ENCODE measurements at places on chromosomes 5 and 9. TPM values are rescaled to one million over a fixed set of nuclear protein-coding genes. Genes with fewer than 3 reads are reported as not detected.

DNA sequence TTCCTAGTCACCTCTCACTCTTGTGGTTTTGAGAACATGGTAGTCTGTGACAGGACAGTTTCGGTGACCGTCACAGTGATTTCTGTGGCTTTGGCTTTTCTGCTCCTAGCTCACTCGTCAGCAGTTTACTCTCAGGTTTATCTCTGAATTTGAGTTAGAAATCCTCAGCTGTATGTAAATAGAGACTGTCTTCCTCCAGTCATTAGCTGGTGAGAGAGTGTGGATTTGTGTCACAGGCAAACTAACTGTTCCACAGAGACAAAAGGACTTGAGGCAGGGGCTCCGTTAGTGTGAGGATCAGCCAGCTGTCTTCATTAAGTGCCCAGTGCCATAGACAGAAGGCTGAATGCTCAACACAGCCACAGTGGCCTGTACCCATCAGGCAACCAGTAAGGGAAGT is 131.4 kb downstream of the CD180 start:
- no peak for DNase-seq
- no peaks in the 10 kb centered on the region for H3K36me3 ChIP-seq
- H3K4me1 ChIP-seq = no peaks in the 10 kb centered on the region
- no peak overlapping the region for H3K4me3 ChIP-seq
- no peak overlapping the region for H3K27ac ChIP-seq

DNA sequence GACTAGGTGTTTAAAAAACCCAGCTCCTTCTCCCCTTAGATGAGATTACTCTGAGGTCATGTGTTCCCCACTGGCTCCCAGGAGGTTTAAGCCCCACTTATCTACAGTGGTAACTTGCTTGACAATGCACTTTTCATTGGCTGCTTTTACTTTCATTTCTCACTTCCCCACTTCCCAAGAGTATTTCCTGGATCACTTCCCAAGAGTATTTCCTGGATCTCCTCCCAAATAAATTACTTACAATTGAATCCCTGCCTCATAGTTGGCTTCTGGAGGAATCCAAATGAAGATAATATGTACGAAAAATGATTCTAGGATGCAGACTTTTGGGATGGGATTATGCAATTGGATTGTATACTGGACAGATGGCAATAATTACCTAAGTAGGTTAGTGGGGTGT is 47.1 kb upstream of the CHSY3 start:
- no peaks in the 10 kb centered on the region for H3K36me3 ChIP-seq
- H3K27ac ChIP-seq = no peak overlapping the region
- H3K4me3 ChIP-seq = no peak overlapping the region
- no peaks in the 10 kb centered on the region for H3K27me3 ChIP-seq
- no peak for DNase-seq

- DNase-seq = no peak
- no peak overlapping the region for H3K27ac ChIP-seq
- H3K36me3 ChIP-seq = peaks cover 5% of the 10 kb centered on the region
- peak overlapping the region; percentile 12 for H3K4me3 ChIP-seq
- H3K4me1 ChIP-seq = peaks cover 38% of the 10 kb centered on the region
These were observed 4.8 kb upstream of the CEL start for GRCh38 chr9:133057006-133057405.

The IFNE gene
- total RNA-seq = 0.15 TPM

- no peak overlapping the region for H3K4me3 ChIP-seq
- no peaks in the 10 kb centered on the region for H3K36me3 ChIP-seq
- peaks cover 7% of the 10 kb centered on the region for H3K4me1 ChIP-seq
These were observed 103.3 kb downstream of the ZNF354C start for GRCh38 chr5:179163236-179164155.

GRCh38 chr9:504921-505740 is 290.5 kb downstream of the DOCK8 start:
- peaks cover 10% of the 10 kb centered on the region for H3K4me1 ChIP-seq
- H3K4me3 ChIP-seq = peak overlapping the region; percentile 39
- no peaks in the 10 kb centered on the region for H3K36me3 ChIP-seq
- H3K27me3 ChIP-seq = peaks cover 3% of the 10 kb centered on the region
- DNase-seq = no peak

DNA sequence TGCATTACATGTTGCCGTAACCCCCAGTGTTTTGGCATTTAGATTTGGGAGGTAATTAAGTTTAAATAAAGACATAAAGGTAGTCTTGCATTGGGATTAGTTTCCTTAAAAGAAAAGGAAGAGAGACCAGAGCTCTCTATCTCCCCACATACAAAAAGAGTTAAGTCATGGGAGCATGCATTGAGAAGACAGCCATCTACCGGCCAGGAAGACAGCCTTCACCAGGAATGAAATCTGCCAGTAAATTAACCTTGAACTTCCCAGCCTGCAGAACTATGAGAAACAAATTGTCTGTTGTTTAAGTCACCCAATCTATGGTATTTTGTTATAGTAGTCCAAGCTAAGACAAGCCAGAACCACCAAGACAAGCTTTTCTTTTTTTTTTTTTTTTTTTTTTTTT is 567.0 kb upstream of the CDH18 start:
- DNase-seq = no peak
- no peaks in the 10 kb centered on the region for H3K36me3 ChIP-seq
- H3K27ac ChIP-seq = no peak overlapping the region
- H3K27me3 ChIP-seq = no peaks in the 10 kb centered on the region
- H3K4me1 ChIP-seq = no peaks in the 10 kb centered on the region

DNA sequence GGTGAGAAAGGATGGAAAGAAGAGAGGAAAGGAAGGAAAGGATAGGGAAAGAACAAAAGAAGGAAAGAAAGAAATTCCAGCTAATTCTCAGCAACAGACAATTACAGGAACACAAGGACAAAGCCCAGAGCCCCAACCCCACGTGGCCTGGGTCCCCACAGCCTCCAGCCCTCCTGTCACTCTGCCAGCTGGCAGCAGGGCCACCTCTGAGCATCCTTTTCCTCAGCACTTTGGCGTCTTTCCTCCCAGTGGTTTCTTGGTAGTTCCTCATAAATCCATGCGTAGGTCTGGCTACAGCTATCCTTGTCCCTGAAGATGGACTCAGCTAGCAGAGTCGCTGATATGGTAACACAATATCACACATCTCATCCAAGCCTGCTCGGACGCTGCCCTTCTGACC is 28.3 kb downstream of the ADAMTS2 start:
- H3K27ac ChIP-seq = no peak overlapping the region
- no peak for DNase-seq
- H3K36me3 ChIP-seq = no peaks in the 10 kb centered on the region
- no peaks in the 10 kb centered on the region for H3K4me1 ChIP-seq
- no peaks in the 10 kb centered on the region for H3K27me3 ChIP-seq

- H3K27ac ChIP-seq = no peak overlapping the region
- H3K27me3 ChIP-seq = no peaks in the 10 kb centered on the region
- no peak overlapping the region for H3K4me3 ChIP-seq
- DNase-seq = no peak
- peaks cover 12% of the 10 kb centered on the region for H3K4me1 ChIP-seq
These were observed 96.6 kb downstream of the RGS3 start for GRCh38 chr9:113559834-113560800.

DNA sequence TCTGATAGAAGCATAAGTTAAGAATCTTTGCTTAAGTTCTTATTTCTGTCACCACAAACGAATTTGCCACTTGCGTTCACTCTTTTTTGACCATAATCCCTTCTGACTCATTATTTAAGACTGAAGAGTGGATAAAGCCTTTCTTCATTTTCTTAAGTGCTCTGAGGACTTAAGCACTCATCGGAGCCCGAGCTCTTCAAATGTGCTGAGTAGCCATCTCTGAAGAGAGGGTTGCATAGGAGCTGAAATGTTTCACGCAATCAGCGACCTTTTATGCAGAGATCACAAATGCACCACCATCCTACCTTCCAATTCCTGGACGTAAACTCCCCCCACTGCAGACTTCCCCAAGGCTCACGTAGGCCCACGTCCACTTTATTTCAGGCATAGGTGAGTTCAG is 699.2 kb downstream of the IRX1 start:
- no peak overlapping the region for H3K27ac ChIP-seq
- H3K4me3 ChIP-seq = no peak overlapping the region
- no peak for DNase-seq
- H3K36me3 ChIP-seq = no peaks in the 10 kb centered on the region
- no peaks in the 10 kb centered on the region for H3K4me1 ChIP-seq

GRCh38 chr9:114914139-114914538 is 16.3 kb downstream of the TNFSF8 start:
- peaks cover 39% of the 10 kb centered on the region for H3K4me1 ChIP-seq
- no peak overlapping the region for H3K27ac ChIP-seq
- no peak overlapping the region for H3K4me3 ChIP-seq
- no peak for DNase-seq

GRCh38 chr5:120053841-120054240 is 410.3 kb upstream of the PRR16 start:
- no peak overlapping the region for H3K4me3 ChIP-seq
- no peak for DNase-seq
- H3K36me3 ChIP-seq = no peaks in the 10 kb centered on the region
- no peaks in the 10 kb centered on the region for H3K27me3 ChIP-seq
- H3K27ac ChIP-seq = no peak overlapping the region

- no peak for DNase-seq
- H3K36me3 ChIP-seq = no peaks in the 10 kb centered on the region
- no peak overlapping the region for H3K4me3 ChIP-seq
- no peak overlapping the region for H3K27ac ChIP-seq
- H3K4me1 ChIP-seq = no peaks in the 10 kb centered on the region
These were observed 26.6 kb downstream of the LHX6 start for GRCh38 chr9:122202111-122202510.

GRCh38 chr5:80034962-80035821 is at the start of gene THBS4:
THBS4 (plus strand) TSS chr5:80035348; CDS start chr5:80035538, 190 bp downstream.
- peaks cover 29% of the 10 kb centered on the region for H3K27me3 ChIP-seq
- no peak within 1 kb of the TSS for H3K27ac ChIP-seq
- no peaks in the 10 kb centered on the region for H3K4me1 ChIP-seq
- DNase-seq = no peak
- H3K36me3 ChIP-seq = no peaks in the 10 kb centered on the region

DNA sequence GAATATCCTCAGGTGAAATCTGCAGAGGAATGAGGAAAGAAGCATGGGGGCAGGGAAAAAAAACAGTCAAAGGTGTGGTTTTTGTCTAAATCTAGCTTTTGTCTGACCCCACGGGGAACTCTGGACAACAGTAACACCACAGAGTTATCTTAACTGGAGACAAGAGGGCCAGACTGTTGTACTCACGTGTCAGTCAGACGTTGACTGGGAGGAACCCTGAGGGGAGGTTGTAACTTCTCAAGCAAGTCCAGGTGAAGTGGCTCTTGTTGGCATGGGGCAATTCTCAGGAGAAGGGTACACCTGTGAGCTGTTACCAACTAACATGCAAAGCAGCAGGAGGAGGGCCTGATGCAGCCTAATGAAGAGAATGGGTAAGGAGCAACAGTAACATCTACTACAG is 44.1 kb upstream of the SHISAL2B start:
- H3K27ac ChIP-seq = no peak overlapping the region
- H3K4me1 ChIP-seq = no peaks in the 10 kb centered on the region
- no peaks in the 10 kb centered on the region for H3K36me3 ChIP-seq
- no peaks in the 10 kb centered on the region for H3K27me3 ChIP-seq

DNA sequence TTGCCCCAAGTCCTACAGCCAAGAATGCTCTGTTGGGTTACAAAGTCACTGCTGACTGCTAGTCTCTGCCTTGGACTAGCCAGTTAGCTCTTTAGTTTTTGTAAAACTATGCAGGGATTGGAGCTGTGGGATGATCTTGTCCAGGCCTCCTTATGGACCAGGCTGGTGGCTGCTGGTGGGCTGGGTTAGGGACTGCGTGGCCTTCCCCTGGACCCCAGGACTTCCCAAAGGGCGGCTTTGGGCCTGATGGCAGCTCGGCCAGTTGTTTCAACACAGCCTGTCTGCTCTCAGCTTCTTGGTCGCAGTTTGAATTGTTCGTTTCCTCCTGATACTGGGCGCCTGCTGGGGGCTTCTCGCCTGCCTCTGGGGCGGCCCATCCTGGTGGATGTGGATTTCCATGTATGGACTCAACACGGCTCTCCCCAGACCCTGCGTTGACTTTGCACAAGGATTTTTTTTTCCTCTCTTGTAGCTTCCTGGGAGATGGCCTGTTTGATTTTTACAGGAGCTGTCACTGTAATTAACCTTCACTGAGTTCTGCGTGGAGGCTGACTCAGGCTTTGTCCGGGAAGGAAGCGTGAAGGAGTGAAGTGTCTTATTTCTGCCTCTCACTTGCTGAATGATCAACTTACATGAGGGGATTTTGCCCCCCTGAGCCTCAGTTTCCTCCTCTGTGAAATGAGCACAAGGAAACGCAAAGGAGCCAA is 91.9 kb upstream of the NEURL1B start:
- H3K36me3 ChIP-seq = no peaks in the 10 kb centered on the region
- DNase-seq = no peak
- H3K27me3 ChIP-seq = no peaks in the 10 kb centered on the region
- H3K4me3 ChIP-seq = no peak overlapping the region

DNA sequence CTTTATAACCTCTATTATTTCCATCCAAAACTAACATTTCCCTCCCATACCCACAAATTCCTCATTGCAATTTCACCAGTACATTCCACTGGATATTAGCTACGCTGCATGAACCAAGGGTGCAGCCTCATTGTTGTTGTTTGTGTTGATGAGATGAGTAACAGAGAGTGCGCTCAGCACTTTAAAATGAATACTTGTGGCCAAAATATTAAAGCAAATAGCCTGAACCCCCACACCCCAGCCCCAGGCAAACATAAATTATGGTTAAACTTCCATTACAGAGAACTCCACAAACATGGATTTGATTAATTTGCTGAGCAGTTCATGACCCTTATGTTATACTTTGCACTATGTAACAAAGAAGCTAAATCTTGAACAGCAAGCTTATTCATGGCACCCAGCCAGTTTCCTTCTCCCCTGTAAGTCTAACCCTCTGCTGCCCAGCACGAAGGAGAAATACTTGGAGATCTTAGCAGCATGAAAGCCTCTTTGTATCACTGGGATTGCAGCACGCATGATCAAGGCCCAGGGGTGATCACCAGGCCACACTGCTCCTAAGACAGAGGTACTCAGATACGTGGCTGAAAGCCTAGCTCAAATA is 205.0 kb downstream of the DOCK8 start:
- no peak overlapping the region for H3K27ac ChIP-seq
- no peak for DNase-seq
- no peaks in the 10 kb centered on the region for H3K27me3 ChIP-seq
- H3K36me3 ChIP-seq = peaks cover 70% of the 10 kb centered on the region

GRCh38 chr9:128005923-128006322 is 25.1 kb upstream of the EEIG1 start:
- no peak overlapping the region for H3K27ac ChIP-seq
- H3K27me3 ChIP-seq = no peaks in the 10 kb centered on the region
- DNase-seq = no peak
- no peaks in the 10 kb centered on the region for H3K36me3 ChIP-seq
- H3K4me3 ChIP-seq = no peak overlapping the region
